ENCODE measurements at places on chromosomes 12 and 14.
A peak's percentile ranks its signal among the peaks of the same experiment; 100 is the strongest.

DNA sequence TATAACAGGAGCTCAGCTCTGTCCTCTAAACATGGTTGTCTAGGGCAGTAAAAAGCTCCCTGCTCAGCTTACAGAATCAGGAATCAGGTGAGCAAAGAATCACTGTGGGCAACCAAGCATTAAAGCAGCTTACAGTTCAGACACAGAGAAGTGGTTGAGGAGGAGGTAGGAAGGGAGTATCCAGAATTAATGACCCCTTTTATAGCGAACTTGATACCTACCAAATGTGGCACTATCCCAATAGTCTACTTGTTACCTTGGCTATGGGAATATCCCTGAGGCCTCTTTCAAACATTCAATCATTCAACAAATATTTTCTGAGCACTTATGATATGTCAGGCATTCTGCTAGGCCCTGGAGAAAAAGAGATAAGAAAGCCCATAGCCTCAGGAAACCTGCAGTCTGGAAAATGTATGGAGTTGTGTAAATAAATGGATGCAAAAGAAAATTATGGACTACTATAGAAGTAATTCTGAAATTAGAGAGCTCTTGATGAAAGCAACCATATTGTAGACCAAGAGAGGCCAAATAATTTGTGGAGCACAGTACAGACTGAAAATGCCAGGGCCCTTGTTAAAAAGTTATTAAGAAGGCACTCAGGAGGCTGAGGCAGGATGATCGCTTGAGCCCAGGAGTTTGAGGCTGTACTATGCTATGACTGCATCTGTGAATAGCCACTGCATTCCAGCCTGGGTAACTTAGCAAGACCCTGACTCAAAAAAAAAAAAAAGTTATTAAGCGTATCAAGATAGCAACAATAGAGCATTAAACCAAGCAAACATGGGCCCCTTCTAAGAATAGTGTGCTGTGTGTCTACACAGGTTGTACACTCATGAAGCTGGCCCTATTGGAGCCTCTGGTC, 134.0 kb upstream of the CPSF6 start:
- H3K27me3 ChIP-seq, result peaks cover 13% of the 10 kb centered on the region
- H3K27ac ChIP-seq, result no peak overlapping the region
- no peaks in the 10 kb centered on the region for H3K36me3 ChIP-seq
- no peak overlapping the region for H3K4me3 ChIP-seq
- DNase-seq, result no peak
- H3K4me1 ChIP-seq, result no peaks in the 10 kb centered on the region

- H3K36me3 ChIP-seq, result peaks cover 74% of the 10 kb centered on the region
- no peak overlapping the region for H3K27ac ChIP-seq
- H3K27me3 ChIP-seq, result no peaks in the 10 kb centered on the region
- H3K4me1 ChIP-seq, result peaks cover 7% of the 10 kb centered on the region
Measured at GRCh38 chr14:90942511-90942910, 117.9 kb downstream of the RPS6KA5 start.

GRCh38 chr14:44149597-44149996, 357.5 kb downstream of the FSCB start:
- DNase-seq, result no peak
- no peak overlapping the region for H3K27ac ChIP-seq
- no peaks in the 10 kb centered on the region for H3K4me1 ChIP-seq
- no peaks in the 10 kb centered on the region for H3K27me3 ChIP-seq
- no peaks in the 10 kb centered on the region for H3K36me3 ChIP-seq
- no peak overlapping the region for H3K4me3 ChIP-seq

DNA sequence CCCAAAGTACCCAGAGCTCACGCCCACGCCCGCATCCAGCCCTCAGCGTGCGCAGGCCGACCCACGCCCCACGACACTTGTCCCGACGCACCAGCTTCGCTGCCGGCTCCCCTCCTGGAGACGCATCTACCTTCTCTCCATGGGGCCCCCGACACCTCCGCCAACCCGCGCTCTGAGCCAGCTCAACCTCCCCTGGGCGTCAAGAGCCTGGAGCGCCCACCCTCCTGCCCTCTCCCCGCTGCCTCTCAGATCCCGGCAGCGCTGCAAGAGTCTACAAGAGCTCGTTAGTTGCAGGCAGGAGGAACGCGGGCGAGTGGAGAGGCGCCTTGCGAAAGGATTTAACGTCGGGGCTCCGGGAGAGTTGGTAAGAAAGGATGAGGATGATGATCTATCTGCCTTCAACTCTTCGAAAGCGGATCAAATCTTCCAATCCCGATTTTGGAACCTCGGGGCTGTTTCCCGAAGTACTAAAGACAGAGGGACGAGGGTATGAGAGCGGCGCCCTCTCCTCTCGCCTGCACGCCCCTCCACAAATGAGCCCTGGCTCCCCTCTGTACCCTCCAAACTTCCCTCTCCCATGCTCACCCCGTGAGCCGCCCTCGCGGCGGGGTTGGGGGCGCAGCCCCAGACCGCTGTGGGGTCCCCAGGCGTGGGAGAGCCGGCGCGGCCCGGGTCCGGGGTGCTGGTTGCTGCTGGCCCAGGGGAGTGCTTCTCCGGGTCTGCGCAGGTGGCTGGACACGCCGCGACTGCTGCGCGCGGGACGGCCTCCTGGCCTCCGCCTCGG, 979 bp downstream of the LTBP2 start:
- no peak overlapping the region for H3K27ac ChIP-seq
- H3K36me3 ChIP-seq, result no peaks in the 10 kb centered on the region
- no peak for DNase-seq
- H3K4me3 ChIP-seq, result peak overlapping the region; percentile 59
- peaks cover 42% of the 10 kb centered on the region for H3K27me3 ChIP-seq

- H3K36me3 ChIP-seq, result no peaks in the 10 kb centered on the region
- no peak overlapping the region for H3K4me3 ChIP-seq
- DNase-seq, result no peak
- H3K27me3 ChIP-seq, result no peaks in the 10 kb centered on the region
Measured at GRCh38 chr12:118727979-118728366, 253.4 kb upstream of the SRRM4 start.

GRCh38 chr12:82504409-82504808, 146.1 kb downstream of the METTL25 start:
- no peaks in the 10 kb centered on the region for H3K27me3 ChIP-seq
- H3K36me3 ChIP-seq, result no peaks in the 10 kb centered on the region
- H3K4me3 ChIP-seq, result no peak overlapping the region

DNA sequence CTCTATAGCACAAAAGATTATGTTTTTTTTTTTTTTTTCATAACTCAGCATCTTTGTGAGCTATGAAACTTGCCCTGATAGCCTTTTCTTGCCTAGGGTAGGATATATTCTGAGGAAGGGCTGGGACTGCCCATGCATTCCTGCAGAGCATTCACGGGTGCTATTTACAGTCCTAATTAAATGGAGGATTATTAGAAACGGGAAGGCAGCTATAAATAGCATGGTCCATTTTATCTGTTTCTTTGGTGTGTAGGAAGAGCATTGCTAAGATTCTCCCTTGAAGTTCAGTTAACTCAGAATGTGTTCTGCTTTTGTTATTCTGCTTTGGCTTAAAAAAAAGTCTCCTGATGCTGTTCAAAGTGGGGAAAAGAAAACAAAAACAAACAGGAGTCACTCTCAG, 630.9 kb downstream of the DIO2 start:
- H3K27me3 ChIP-seq, result no peaks in the 10 kb centered on the region
- DNase-seq, result no peak
- H3K4me1 ChIP-seq, result no peaks in the 10 kb centered on the region
- no peak overlapping the region for H3K4me3 ChIP-seq
- no peaks in the 10 kb centered on the region for H3K36me3 ChIP-seq

GRCh38 chr12:27652174-27652763, 44.0 kb upstream of the REP15 start:
- H3K27ac ChIP-seq, result no peak overlapping the region
- peaks cover 12% of the 10 kb centered on the region for H3K36me3 ChIP-seq
- H3K4me3 ChIP-seq, result no peak overlapping the region
- H3K4me1 ChIP-seq, result peaks cover 16% of the 10 kb centered on the region
- no peaks in the 10 kb centered on the region for H3K27me3 ChIP-seq

GRCh38 chr14:45091710-45092109, 7.8 kb downstream of the PRPF39 start:
- no peak overlapping the region for H3K27ac ChIP-seq
- peaks cover 67% of the 10 kb centered on the region for H3K36me3 ChIP-seq
- no peaks in the 10 kb centered on the region for H3K27me3 ChIP-seq
- peaks cover 44% of the 10 kb centered on the region for H3K4me1 ChIP-seq

DNA sequence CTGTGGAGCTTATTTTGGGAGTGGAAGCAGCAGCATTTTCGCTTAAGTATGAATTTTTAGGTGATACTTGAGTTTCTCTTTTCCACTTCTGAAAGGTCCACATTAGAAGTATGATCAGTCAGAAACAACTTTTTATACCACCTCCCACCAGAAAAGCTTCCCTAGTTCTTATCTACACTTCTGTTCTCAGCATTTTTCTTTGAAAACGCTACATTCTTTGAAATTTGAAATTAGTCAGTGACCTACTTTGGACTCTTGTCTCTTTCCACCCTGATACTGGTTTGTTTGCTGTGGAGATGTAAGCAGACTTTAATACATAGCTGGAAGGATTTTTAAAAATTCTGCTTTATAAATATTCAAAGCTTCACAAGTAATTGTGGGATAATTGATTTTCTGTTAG, 22.2 kb downstream of the PCBP2 start:
- H3K36me3 ChIP-seq, result peaks cover 86% of the 10 kb centered on the region
- H3K27ac ChIP-seq, result peak overlapping the region; percentile 36
- H3K4me3 ChIP-seq, result no peak overlapping the region
- no peak for DNase-seq
- H3K27me3 ChIP-seq, result no peaks in the 10 kb centered on the region

- H3K4me3 ChIP-seq, result no peak overlapping the region
- peaks cover 5% of the 10 kb centered on the region for H3K4me1 ChIP-seq
- no peak overlapping the region for H3K27ac ChIP-seq
- H3K36me3 ChIP-seq, result peaks cover 15% of the 10 kb centered on the region
- DNase-seq, result no peak
- no peaks in the 10 kb centered on the region for H3K27me3 ChIP-seq
Measured at GRCh38 chr14:105436891-105437722, 17.5 kb downstream of the MTA1 start.

DNA sequence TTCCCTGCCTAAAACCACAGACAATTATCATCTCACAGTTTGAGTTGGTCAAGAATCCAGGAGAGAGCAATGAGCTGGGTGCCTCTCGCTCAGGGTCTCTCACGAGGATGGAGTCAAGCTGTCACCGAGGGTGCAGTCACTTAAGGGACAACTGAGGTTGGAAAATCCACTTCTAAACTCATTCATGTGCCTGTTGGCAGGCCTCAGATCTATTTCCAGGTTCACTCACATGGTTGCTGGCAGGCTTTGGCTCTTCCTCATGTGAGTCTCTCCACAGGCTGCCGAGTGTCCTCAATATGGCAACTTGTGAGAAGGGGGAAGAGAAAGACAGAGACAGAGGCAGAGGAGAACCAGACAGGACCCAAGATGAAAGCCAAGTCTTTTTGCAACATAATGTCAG, 10.5 kb upstream of the OR10P1 start:
- peaks cover 29% of the 10 kb centered on the region for H3K4me1 ChIP-seq
- DNase-seq, result no peak
- H3K27ac ChIP-seq, result no peak overlapping the region
- peaks cover 5% of the 10 kb centered on the region for H3K27me3 ChIP-seq
- no peaks in the 10 kb centered on the region for H3K36me3 ChIP-seq

GRCh38 chr14:20631023-20631879, 10.2 kb downstream of the OR6S1 start:
- H3K4me3 ChIP-seq, result peak overlapping the region; percentile 75
- H3K27ac ChIP-seq, result peak overlapping the region; percentile 1
- peaks cover 72% of the 10 kb centered on the region for H3K27me3 ChIP-seq
- H3K36me3 ChIP-seq, result peaks cover 3% of the 10 kb centered on the region
- H3K4me1 ChIP-seq, result peaks cover 51% of the 10 kb centered on the region

- H3K27ac ChIP-seq, result peak overlapping the region; percentile 86
- peak overlapping the region; percentile 61 for H3K4me3 ChIP-seq
- DNase-seq, result peak; percentile 44
- H3K4me1 ChIP-seq, result peaks cover 13% of the 10 kb centered on the region
Measured at GRCh38 chr12:103441437-103442181, 54.2 kb downstream of the C12orf42 start.

- H3K4me3 ChIP-seq, result no peak overlapping the region
- peaks cover 4% of the 10 kb centered on the region for H3K27me3 ChIP-seq
- H3K27ac ChIP-seq, result no peak overlapping the region
- H3K36me3 ChIP-seq, result no peaks in the 10 kb centered on the region
Measured at GRCh38 chr14:67221248-67221981, 19.8 kb upstream of the PALS1 start.

GRCh38 chr14:79585845-79586244, 625.5 kb downstream of the DIO2 start:
- no peak overlapping the region for H3K4me3 ChIP-seq
- H3K27ac ChIP-seq, result no peak overlapping the region
- no peak for DNase-seq
- no peaks in the 10 kb centered on the region for H3K4me1 ChIP-seq

DNA sequence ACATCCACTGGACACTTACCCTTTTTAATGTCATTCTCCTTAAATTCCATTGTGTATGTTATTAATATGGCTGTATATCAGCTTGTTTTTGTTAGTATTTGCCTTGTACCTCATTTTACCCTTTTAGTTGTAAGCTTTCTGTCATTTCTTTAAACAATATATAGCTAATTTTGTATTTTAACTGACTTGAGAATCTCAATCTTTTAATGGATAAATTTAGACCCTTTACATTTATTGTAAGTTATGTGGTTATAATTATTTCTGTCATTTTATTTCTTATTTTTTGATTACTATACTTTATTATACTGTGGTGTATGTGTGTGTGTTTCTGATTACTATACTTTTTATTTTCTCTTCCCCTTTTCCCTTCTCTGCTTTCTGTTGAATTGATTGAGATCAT, 159.0 kb upstream of the LHX5 start:
- H3K27me3 ChIP-seq, result no peaks in the 10 kb centered on the region
- H3K4me3 ChIP-seq, result no peak overlapping the region
- no peak for DNase-seq
- no peaks in the 10 kb centered on the region for H3K36me3 ChIP-seq
- H3K4me1 ChIP-seq, result no peaks in the 10 kb centered on the region

DNA sequence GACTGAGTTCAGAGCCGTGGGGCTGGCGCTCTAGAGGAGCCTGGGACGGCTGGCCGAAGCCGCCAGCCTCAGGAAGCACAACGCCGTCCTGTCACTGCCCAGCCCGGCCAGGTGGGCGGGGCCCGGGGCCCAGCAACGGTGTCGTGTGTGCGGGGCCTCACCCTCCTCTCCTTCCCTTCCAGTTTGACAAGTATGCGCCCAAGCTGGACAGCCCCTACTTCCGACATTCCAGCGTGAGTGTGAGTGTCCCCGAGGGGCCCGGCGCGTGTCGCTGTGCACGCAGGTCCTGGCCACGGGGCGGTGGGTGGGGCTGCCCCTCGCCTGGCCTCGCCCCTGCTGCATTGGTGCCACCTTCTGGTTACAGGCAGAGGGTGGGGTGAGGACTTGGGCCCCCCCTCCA, 38.3 kb downstream of the LRCOL1 start:
- peaks cover 2% of the 10 kb centered on the region for H3K36me3 ChIP-seq
- H3K4me3 ChIP-seq, result no peak overlapping the region
- H3K27me3 ChIP-seq, result no peaks in the 10 kb centered on the region
- DNase-seq, result no peak
- no peaks in the 10 kb centered on the region for H3K4me1 ChIP-seq
- H3K27ac ChIP-seq, result no peak overlapping the region
